Activated naive CD8-positive, alpha-beta T cell treated with anti-CD3 and anti-CD28 coated beads, Interleukin-2, amount 10 ng/mL, durations not matched to agents 7 days and 5 days (primary cell): ENCODE measurements at places on chromosomes 13 and 19. TPM values are rescaled to one million over a fixed set of nuclear protein-coding genes. Genes with fewer than 3 reads are reported as not detected.
A peak's percentile ranks its signal among the peaks of the same experiment; 100 is the strongest.

DNA sequence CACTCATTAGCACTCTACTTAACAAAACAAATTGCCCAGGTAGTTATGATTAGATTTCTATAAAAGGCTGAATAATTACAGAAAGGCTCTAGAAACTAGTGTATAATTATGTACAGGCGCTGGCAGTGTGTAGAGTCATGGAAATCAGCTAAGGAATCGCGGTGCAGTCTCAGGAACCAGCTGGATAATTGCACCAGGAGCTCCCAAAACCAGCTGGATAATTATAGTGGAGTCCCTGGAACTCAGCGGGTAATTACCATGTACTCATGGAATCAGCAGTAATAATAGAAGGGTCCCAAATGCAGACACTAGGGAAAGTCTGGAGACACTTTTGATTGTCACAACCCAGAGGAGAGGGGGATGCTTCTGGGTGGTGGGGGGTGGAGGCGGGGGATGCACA, 23.2 kb upstream of the TTYH1 start:
- DNase-seq = no peak

GRCh38 chr19:43688059-43688701, 18.2 kb upstream of the PLAUR start:
- DNase-seq = no peak

DNA sequence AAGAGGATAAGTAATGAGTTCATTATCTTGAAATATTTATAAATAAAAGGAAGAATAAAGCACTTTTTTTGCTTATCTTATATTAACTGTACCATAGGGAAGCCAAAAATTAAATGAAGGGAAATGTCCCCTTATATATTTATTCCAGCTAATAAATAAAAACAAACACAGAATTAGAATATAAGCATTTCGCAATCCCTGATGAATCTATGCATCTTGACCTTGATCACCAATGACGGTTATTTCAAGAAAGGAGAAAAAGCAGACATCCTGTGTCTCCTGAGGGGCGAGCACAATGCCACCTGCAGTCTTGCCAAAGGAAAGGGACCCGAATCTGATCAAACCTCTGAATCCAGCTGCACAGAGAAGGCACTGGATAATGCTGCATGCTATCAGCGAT, 29.3 kb upstream of the IRS2 start:
- DNase-seq = no peak

Gene BICRA
- 22.6 TPM for total RNA-seq

Gene ACTL9
- total RNA-seq = not detected

Gene PSG5
- total RNA-seq = not detected

- no peak for DNase-seq
Observed at GRCh38 chr13:37596805-37597204, 1.8 kb downstream of the POSTN start.

- DNase-seq = peak; percentile 58
Observed at GRCh38 chr19:8610041-8610935, at the start of gene ADAMTS10. Gene ADAMTS10 (minus strand): TSS chr19:8610715. CDS start chr19:8605710, 5,005 bp downstream.

DNA sequence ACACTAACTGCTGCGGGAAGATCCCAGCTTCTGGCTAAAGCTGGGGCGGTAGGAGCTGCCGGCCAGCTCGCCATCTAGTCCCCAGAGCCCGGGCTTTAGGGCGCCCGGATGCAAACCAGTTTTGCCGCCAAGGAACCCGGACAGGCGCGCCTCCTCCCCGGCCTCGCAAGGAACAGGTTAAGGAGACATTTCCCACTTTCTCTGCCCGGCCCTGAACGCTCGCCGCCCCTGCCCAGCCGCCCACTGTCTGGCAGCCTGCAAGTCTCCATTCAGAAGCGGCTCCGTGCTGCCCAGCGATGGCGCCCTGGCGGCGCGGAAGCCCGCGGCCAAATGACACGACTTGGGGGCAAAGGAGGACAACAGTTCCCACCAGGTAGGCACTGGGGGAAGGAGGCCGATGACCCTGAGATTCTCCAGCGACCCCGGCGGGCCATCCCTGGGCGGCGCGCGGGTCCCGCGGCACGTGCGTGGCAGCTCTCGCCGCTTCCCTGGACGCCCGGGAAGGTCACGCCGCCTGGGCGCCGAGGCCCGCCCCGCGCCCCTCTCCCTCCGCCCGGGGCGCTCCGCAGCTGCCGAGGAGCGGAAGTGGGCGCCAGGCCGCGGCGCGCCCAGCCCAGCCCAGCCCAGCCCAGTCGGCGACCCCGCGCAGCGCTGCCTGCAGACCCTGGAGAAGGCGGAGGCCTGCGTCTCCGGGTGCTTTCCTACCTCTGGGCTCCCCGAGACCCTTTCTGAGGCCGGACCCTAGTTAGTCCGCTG, 42.2 kb upstream of the HNRNPA1L2 start:
- DNase-seq = peak; percentile 45

GRCh38 chr19:56269348-56269747, 3.2 kb upstream of the EDDM13 start:
- no peak for DNase-seq

- DNase-seq = no peak
Observed at GRCh38 chr19:58513213-58513693, 1.5 kb upstream of the SLC27A5 start.

- no peak for DNase-seq
Observed at GRCh38 chr19:41395355-41395754, 1.8 kb downstream of the EXOSC5 start.

GRCh38 chr13:41148419-41149283, 16.0 kb upstream of the KBTBD6 start:
- DNase-seq = no peak

Gene LRRC8E
- total RNA-seq = not detected

Gene CCDC70
- not detected for total RNA-seq

Gene ZSCAN5B
- 0.20 TPM for total RNA-seq

Gene MAMSTR
- 2.1 TPM for total RNA-seq

DNA sequence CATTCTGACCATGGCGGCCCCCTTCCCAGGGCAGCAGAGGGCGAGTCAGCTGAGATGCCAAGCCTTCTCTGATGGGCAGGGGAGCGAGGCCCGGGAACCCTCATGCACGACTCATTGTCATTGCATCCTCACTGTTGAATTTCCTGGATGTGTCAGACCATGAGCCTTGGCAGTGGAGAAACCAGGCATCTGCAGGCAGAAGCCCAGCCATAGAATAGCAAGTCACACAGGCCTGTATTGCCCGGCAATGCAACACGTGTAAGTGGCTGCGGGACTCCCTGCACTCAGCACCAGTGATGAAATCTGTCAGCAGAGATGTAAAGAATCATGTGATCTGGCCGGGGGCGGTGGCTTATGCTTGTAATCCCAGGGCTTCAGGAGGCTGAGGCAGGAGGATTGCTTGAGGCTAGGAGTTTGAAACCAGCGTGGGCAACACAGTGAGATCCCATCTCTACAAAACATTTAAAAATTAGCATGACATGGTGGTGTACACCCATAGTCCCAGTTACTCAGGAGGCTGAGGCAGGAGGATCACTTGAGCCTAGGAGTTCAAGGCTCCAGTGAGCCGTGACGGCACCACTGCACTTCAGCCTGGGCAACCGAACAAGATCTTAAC, 199.7 kb downstream of the KATNAL1 start:
- no peak for DNase-seq

- DNase-seq = no peak
Observed at GRCh38 chr13:94408314-94409036, 71.0 kb downstream of the DCT start.

GRCh38 chr13:86974995-86975328, 696.2 kb upstream of the SLITRK5 start:
- DNase-seq = no peak

Gene ZNF85
- total RNA-seq = 25.0 TPM

Gene PLEKHJ1
- 69.8 TPM for total RNA-seq

GRCh38 chr13:65472336-65472735, 1757.8 kb downstream of the PCDH9 start:
- no peak for DNase-seq

DNA sequence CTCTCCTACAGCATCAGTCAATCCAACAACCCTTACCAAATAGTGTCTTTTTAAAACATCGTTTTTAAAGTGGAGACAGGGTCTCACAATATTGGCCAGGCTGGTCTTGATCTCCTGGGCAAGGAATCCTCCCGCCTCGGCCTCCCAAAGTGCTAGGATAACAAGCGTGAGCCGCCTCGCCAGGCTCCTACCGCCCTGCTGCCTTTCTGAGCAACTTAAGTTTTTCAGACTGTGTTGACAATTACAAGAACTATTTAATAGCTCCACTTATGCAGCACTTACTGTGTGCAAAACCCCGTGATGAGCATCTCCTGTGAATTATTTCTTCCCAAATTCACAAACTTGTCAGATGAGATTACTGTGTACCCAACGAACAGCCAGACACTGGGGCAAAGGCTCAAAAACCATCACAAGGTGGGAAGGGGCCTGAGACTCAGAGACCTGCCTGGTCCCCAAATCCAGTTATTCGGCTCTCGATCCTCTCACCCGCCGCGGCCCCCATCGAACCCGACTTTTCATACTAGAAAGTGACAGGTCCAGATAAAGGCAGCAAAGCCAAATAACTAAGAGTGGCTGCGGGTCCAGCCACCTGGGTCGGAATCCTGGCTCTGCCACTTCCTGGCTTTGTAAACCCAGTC, 581 bp downstream of the RPL18 start:
- no peak for DNase-seq

Gene PTH2
- total RNA-seq = not detected

Gene FOXA3
- total RNA-seq = not detected

DNA sequence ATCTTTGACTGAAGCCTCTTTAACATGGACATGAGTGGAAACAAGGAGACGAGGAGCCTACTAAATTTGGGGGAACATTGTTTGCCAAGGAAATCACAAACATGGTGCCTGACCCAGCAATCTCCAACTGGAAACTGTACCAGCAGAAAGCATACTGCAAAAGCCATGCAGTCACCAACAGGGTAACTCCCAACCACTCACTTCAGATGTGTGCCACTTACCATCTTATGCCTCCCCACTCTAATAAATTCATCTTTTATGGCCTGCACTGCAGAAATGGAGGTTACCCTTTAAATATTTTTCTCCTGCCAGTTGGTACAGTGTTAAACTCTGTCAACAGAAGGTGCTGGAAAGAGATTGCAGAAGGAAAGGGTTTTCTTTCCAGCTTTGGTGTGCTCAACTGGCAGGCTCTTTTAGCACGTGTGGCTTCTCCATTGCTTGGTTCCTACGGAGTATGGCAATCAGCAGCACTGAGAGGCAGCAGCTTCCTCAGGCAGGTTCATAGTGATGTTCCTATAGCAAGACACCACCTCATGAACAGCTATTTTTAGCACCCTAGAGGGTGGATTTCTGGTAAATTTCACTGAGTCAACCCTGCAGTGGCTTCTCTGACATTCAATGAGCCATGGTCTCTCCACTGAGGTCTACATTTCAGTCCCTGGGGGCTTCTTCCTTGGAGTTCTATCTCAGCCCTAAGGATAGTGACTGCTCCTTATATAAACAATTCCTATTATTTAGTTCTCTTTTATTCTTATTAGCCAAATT, 21.4 kb downstream of the MIR17HG start:
- DNase-seq = no peak

- peak; percentile 60 for DNase-seq
Observed at GRCh38 chr19:33134571-33135041, 2.7 kb downstream of the WDR88 start.

GRCh38 chr13:112777637-112778406, 88.0 kb downstream of the ATP11A start:
- DNase-seq = no peak

Gene TNFSF11
- total RNA-seq = not detected

GRCh38 chr19:1143828-1144399, 30.2 kb downstream of the SBNO2 start:
- no peak for DNase-seq

GRCh38 chr19:10266706-10267105, 4.2 kb upstream of the ICAM1 start:
- DNase-seq = no peak

GRCh38 chr19:41555748-41556147, 20.2 kb upstream of the CEACAM21 start:
- DNase-seq = no peak

GRCh38 chr13:114259374-114259773, 22.0 kb upstream of the UPF3A start:
- DNase-seq = no peak

- DNase-seq = no peak
Observed at GRCh38 chr19:54493967-54494585, 8.6 kb upstream of the LAIR2 start.

DNA sequence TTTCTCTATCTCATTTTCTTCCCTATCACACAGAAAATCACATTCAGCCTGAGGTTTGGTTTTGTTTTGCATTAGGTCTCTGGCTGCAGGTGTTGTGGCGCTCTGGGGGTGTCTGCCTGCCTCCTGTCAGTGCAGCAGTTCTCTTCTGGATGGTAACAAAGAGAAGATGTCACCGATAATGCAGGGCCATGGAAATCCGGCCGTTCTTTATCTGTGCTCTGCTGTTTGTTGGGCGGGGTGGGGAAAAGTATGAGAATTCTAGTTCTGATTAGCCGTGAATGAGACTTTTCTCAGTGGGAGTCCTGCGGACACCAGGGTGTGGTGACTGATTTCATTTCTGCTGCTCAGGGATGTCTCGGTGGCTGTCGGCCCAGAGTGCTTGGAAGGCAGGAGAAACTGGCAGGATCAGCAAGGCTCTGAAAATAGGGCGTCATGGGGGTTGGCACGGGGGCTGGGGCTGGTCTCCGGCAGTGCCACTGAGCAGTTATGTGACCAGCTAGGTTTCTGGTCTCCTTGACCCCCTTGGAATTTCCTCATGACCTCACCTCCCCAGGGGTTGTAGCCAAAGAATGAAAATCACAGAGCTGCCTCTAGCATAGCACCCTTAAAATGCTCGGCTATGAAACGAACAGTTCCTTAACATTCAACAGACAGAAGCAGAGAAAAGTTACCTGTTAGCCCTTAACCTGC, 5.0 kb downstream of the RNF113B start:
- DNase-seq = no peak

DNA sequence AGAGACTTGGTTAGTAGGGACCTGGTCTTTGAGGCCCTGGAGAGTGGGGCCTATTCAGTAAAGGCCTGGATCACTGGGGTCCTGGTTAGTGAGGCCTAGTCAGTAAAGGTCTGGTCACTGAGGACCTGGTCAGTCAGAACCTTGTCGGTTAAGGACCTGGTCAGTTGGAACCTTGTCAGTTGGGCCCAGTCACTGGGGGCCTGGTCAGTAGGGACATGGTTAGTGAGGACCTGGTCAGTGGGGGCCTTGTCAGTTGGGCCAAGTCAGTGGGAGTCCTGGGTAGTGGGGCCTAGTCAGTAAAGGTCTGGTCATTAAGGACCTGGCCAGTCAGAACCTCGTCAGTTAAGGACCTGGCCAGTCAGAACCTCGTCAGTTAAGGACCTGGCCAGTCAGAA, 43.2 kb upstream of the TPM4 start:
- no peak for DNase-seq

Gene B3GNT3
- not detected for total RNA-seq
